T-helper 2 cell (primary cell): ENCODE measurements at places on chromosomes 5 and 9.

DNA sequence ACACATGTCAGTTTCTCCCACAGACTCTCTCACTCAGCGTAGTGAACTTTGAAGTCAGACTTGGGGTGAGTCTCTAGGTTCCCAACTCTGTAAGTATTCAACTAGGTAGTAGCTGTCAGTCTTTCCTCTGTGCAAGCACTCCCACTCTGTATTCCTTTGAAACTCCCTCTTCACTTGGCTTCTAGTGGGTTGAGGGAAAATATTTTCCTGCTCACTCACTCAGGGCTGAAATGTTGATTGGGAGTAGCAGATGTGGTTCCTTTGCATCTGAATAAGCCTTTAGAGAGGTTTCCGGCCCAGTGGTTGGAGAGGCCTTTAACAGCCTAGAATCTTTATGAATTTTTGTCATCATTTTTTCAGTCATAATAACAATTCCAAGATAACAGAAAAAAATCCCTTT lies 18.1 kb upstream of the ARRDC3 start:
- DNase-seq, result no peak

DNA sequence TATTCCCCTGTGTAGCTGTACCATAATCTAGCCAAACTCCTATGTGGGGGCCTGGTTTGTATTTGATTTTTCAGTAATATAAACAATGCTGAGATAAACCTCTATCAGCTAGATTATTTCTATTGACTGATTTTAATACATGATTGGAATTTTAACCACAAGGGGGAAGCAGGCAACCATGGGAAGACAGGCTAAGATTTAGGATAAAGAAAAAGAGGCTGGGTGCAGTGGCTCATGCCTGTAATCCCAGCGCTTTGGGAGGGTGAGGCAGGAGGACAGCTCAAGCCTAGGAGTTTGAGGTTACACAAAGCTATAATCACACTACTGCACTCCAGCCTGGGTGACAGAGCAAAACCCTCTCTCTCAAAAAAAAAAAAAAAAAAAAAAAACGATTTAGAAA lies 18.1 kb upstream of the GPX3 start:
- no peak for DNase-seq

DNA sequence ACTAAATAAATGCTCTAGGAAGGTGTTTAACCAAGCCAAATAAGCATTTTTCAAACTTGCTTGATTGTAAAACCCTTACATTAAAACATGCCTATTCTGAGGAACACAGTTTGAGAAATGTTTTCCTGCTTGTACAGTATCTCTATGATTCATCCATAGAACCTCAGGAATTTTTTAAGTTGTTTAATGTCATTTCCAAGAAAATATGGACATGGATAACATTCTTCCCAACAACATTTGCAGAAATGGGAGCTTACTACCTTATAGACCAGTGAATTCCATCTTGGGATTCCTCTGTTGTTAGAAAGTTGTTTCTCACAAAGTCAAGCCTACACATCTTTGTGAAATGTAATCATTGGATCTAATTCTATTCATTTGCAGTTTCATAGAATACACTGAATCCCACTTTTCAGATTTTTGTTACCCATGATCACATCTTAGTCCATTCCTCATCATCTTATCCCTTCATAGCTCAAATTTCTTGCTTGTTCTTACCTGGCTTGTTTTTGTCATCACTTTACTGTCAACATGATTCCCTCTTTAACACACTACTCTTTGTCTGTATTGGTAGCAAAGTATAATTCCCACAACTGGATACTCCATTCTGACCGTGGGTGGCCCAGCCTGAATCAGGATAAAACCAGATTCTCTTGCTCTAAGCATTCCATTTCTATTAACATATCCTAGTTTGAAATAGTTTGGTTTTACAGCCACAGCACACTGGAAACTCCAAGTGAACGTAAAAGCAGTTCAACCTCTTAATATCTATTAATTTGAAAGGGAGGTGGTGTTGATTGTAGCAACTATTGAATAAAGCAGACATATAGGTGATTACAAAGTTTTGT lies 49.4 kb upstream of the PAPPA start:
- no peak for DNase-seq

GRCh38 chr5:74499256-74500050 lies 141.1 kb downstream of the ENC1 start:
- DNase-seq, result no peak

- no peak for DNase-seq
Measured at GRCh38 chr9:12162181-12162815, 530.9 kb upstream of the TYRP1 start.

- DNase-seq, result no peak
Measured at GRCh38 chr5:58818465-58818864, 235.6 kb downstream of the RAB3C start.

DNA sequence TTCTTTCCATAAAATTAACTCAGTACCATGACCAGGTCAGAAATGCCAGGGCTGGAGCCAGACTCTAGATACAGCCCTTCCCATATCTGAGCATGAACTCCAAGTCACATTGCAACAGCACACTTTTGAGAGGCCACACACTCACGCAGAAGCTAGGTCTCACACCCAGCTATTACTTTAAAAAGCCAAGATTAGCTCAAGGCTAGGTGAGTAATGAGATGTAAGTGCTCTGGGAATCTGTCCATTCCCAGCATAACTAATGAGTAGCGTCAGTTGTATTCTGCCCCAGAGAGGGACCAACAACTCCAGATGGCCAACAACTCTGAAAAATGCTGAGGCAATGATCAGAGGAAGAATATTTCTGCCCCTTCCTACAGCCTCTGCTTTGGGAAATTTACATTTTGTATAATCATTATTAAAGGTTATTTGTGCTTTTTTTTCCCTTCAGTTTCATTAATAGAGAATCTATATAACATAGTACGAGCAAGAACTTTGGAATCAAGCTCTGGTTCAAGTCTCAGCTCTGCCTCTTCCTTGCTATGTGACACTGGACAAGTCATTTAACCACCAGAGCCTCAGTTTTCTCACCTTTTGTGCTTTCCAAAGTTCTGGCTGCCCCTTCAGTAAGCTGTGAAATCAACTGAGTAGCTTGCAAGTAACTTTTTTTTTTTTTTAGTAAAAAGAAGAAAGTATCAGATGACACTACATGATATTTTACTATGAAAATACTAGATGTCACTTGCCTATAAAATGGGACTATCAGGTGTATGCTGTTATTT lies 118.3 kb downstream of the NR6A1 start:
- no peak for DNase-seq

- DNase-seq, result peak; percentile 38
Measured at GRCh38 chr9:114653556-114654159, 3.9 kb downstream of the TEX53 start.

GRCh38 chr5:159878988-159879471 lies 37.3 kb upstream of the ADRA1B start:
- DNase-seq, result no peak

GRCh38 chr9:33942471-33943083 lies 106.1 kb downstream of the UBAP2 start:
- DNase-seq, result no peak

DNA sequence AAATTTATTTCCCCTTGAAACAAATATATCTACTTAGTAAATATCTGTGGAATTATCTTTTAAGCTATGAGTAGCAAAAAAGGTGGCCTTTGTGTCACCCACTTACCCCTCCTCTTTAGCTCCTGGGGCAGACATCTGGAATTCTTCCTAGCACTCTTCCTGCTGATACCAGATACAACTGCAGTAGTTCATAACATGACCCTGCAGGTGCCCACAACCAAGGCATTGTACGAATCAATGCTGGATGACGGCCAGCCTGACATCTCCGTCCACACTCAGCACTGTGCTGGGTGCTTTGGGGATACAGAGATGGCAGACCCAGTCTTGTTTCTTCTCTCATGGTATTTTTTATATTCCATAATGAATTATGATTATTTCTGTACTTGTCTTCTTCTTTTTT lies 152.3 kb downstream of the GOLPH3 start:
- no peak for DNase-seq

- DNase-seq, result no peak
Measured at GRCh38 chr5:114839360-114839759, 330.3 kb downstream of the TRIM36 start.

DNA sequence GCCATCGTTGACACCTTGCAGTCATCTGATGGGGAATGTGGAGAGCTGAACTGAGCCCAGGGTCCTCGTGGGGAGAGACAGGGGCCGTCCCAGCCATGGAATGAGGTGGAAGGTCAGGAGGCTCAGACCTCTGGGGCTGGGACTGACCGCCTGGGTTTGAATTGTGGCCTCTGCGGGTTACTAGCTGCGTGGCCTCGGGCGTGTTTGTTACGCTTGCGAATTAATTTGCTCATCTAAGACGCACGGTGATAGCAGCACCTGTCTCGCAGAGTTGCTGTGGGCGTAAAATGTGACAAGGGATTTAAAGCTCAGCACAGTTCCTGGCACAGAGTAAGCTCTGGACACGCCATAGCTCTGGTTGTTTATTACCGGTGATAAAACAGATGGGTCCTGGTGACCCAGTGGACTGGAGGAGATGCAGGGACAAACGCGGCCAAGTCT lies 19.4 kb upstream of the DAB2IP start:
- DNase-seq, result no peak

- peak; percentile 8 for DNase-seq
Measured at GRCh38 chr9:111926421-111926875, 29.8 kb downstream of the UGCG start.

DNA sequence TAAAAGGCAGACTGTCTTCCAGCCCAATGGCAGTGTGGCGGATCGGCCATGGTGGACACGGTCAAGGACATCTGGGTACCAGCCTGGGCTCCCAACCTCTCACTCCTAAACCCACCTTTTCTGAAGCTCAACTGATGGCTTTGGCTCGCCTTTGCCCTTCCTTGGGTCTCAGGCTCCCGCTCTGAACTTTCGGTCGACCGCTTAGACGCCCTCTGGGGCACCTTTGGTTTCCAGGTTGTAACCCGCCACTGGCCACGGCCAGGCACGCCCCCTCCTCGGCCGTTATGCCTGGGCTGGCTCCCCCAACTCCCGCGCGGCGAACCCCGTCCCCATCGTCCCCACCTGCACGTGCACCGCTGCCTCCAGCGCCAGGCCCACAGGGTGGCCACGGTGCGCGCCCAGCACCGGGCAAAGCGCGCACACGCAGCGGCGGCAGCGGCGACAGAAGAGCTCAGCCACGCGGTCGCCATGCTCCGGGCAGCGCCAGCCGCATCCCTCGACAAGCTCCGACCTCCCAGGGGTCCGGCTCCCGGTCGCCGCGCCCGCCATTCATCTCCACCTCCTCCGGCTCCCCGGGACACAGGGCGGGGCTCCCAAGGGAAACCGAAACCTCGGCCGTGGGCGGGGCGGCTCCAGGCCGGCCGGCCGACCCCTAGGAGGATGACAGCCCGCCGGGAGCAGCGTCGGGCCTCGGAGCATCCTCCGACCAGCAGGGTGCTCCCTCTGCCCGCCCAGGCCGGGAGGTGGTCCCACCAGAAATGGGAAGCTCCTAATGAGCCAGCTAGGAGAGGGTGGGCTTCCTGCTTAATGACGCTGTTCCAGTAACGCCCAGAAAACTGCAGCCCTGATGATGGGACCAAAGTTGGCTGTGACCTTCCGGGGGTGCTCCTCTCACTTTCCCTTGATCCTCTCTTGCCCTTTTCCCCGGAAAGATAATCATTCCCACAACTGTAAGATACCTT lies at the start of gene TRIM14:
TRIM14 (minus strand) TSS at position 583 of the 962 bp plus-strand sequence; CDS start at position 549, 34 bp downstream.
- peak; percentile 40 for DNase-seq

DNA sequence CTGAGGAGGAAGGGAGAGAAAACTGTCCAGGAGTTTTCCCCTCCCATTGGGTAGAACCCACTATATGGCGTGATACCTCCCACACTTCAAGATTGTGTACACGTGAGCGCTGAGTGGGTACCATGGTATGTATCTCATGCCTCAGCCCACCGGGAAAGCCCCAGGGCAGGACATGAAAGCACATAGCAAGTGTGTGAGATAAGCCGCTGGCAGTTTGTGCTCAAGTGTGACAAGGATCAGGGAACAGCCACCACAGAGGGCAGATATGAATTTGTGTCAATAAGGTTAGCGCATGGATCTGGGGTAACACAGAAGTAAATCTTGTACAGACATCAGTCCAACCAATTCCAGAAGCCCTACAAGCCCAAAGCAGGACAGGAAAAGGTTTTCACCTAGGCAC lies 42.6 kb upstream of the NAA35 start:
- no peak for DNase-seq

DNA sequence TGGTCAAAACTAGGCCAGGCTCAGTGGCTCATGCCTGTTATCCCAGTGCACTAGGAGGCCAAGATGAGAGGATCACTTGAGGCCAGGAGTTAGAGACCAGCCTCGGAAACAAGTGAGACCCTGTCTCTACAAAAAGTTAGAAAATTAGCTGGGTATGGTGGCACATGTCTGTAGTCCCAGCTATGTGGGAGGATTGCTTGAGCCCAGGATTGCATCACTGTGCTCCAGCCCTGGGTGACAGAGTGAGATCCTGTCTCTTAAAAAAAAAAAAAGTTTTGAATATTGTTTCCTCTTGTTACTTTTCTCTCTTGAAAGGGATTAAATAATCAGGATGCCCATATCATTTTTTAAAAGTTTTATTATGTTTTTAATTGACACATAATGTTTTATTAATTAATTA lies 7.6 kb downstream of the ARHGEF37 start:
- no peak for DNase-seq

- DNase-seq, result no peak
Measured at GRCh38 chr5:170745481-170746071, 37.9 kb upstream of the GABRP start.

GRCh38 chr9:122005597-122005996 lies 87.5 kb downstream of the TTLL11 start:
- DNase-seq, result no peak

- DNase-seq, result peak; percentile 35
Measured at GRCh38 chr5:139482050-139482889, at the start of gene STING1. STING1 (minus strand) TSS chr5:139482758; CDS start chr5:139481704, 1,054 bp downstream.

DNA sequence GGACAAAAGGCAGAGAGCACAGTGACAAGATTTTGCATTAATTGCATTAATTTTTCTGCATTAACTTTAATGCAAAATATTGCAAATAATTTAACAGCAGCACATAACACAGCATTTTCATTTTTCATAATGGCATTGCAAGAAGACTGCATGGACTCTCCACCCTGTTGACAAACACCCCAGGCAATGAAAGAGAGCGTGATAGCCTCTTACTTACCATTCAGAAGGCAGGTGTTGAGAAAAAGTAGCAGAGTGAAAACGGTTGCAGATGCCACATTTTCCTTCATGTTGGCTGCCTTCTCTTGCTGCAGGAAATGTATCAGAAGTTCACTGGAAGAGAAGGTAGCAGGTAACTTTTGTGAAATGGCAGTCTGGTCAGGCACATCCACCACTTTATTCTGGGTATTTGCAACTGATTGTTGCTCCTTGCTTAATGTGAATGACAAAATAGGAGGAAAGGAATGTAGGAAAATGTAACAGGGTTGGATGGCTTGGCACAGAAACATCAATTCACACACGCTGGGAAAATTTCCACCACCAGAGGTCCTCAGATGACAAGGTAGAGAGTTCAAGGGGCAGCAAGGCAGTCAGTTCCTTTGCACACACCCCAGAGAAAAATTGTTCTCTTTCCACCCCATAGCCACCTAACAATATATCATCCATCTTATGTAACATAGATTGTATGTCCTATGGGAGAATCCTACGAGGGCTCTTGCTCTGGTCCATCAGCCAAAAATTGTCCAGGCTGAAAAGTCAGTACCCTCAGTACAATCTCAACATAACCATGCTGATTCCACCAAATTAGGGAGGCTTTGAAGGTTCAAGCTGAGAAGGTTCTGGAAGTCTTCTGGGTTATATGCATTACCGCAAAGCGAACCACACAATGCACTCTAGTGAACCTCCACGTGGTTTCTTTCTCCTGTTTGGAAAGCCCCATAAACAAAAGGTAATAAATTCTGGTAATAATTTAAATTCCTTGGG lies 41.9 kb upstream of the AGXT2 start:
- peak; percentile 41 for DNase-seq
